Sigmoid colon (tissue), 7 donors: ENCODE measurements at places on chromosomes 1 and 21. TPM values are rescaled to one million over a fixed set of nuclear protein-coding genes. Genes with fewer than 3 reads are reported as not detected.

- no peak for DNase-seq
Observed at GRCh38 chr1:174894117-174894762, 105.5 kb upstream of the CACYBP start.

The RHBG gene
- not detected for total RNA-seq

The ITLN2 gene
- total RNA-seq = not detected

The MNDA gene
- total RNA-seq = 4.5 TPM

The MYOCOS gene
- not detected for total RNA-seq

- no peak for DNase-seq
Observed at GRCh38 chr1:88293691-88294190, 390.3 kb upstream of the PKN2 start.

The PADI3 gene
- total RNA-seq = not detected

GRCh38 chr21:34801519-34802132, 132.8 kb downstream of the CLIC6 start:
- no peak for DNase-seq

GRCh38 chr1:236495467-236496112, 28.2 kb upstream of the LGALS8 start:
- DNase-seq = no peak

The TSPEAR gene
- total RNA-seq = not detected

The CRP gene
- not detected for total RNA-seq
